ENCODE measurements at places on chromosomes 13 and 19.

- DNase-seq = peak; percentile 17
Observed at GRCh38 chr13:24261566-24261965, 47.8 kb upstream of the C1QTNF9 start.

- DNase-seq = no peak
Observed at GRCh38 chr19:4075373-4075772, 8.7 kb upstream of the ZBTB7A start.

DNA sequence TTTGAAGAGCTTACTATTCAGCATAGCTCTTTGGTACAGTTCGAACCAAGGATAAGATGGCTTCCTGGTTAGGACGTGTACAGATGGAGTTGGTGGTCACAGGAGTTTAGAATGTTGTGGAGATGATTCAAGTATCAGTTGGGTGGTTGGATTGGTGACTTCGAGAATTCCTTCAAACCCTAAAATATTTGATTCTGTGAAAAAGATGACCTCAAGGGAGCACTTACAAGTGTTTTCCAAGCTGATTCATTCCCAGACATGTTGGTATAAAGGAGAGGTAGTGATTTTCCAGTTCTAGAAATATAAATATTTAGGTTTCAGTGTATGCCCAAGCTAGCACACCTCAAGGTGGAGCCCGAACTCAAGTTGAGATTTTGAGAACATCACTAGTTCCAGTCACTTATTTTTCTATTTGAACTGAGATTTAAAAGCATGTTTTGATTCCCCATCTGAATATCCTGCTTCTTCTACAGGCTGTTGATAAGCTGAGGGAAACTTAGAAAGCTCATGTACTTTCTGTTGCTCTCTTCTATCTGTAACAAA is 306.1 kb downstream of the DCT start:
- no peak for DNase-seq

GRCh38 chr19:42281146-42281826 is 12.2 kb downstream of the CIC start:
- DNase-seq = peak; percentile 53

GRCh38 chr19:1113030-1113985 is 9.5 kb downstream of the GPX4 start:
- DNase-seq = peak; percentile 88

DNA sequence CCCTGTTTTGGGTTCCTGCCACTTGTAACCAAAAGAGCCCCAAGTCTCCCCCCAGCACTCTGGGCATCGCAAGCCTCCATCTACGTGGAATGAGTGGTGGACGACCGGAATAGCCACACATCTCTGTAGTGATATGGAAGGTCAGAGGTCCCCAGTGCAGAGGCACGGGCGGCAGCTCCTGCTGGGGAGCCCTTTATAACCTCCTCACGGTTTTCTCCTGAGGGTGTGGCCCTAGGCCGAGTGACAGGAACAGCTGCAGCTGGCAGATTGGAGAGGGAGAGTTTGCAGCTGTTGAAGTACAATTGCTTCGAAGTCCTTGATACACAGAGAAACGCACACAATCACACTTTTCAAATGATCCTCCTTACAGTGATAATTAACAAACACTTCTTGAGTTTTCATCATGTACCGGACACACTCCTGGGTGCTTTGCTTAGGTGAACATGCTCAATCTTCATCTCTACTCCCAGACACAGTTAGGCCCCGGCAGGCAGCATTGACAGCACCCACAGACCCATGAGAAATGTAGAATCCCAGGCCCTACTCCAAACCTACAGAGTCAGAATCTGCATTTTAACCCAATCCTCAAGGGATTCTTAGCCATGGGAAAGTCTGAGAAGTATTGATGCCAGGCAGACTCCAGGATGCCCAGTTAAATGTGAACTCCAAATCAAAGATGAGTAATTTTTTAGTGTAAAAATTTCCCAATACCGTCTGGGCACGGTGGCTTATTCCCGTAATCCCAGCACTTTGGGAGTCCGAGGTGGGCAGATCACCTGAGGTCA is 4.9 kb upstream of the ZNF787 start:
- no peak for DNase-seq

DNA sequence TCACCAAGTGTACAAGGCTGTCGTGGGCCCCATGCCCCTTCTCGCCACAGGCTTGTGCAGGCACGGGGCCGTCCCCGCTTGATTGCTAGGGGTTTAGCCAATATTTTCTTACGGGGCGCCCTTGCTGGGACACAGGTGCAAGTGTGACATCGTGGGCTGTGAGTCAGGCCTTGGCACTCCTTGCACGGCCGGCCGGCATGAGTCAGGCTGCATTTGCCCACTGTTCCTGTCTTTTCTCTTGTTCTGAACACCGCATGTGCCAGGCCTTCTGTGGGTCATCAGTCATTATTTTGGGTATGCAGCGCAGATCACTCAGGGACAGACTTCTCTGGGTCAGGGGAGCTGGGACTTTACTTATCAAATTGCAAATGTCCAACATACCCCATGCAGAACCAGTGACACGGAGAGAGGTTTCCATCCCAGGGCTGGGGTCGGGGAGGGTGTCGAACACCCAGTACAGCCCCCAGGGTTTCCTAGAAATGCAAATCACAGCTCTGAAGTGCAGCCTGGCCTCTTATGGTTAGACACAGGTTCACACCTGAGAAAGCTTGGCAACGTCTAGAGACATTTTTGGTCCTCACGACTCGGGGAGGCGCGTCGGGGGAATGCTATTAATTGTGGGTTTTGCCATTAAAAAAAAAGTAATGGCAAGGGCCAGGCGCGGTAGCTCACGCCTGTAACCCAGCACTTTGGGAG is 22.5 kb upstream of the KLF2 start:
- no peak for DNase-seq

DNA sequence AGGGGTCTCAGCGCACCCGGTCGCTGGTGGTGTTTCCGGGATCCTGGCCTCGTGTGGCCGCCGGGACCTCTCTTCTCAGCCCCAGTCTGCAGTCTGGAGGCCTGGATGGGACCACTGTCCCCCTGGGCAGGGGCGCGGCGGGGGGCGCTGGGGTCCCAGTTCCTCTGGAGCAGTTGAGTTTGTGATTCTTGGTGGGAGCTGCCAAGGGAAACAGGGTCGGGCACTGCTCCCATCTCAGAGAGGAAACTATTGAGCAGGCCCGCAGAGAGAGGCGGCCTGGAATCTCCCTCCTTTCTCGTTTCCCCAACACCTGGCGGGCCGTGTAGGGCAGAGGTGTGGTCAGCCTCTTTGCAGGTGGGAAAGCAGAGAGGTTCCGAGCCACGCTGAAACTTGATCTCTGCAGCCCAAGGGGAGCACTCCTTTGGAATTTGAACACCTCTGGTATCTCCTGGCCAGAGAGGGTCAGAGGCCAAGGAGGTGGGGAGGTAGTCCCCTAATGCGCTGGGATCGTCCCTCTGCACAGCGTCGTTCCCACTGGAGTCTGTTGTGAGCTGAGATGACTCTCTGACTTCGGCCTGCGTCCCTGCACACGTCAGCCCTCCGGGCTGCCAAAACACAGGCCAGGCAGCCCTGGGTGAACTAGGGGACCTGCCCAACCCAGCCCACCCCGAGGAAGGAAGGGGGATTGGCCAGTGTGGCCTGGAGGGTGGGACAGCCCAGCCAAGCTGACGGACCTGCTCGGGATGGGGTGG is 741 bp downstream of the PLEKHF1 start:
- peak; percentile 54 for DNase-seq

- peak; percentile 89 for DNase-seq
Observed at GRCh38 chr19:19032420-19033175, 719 bp downstream of the SUGP2 start.

GRCh38 chr19:18420930-18421329 is 1.7 kb downstream of the SSBP4 start:
- DNase-seq = peak; percentile 41

DNA sequence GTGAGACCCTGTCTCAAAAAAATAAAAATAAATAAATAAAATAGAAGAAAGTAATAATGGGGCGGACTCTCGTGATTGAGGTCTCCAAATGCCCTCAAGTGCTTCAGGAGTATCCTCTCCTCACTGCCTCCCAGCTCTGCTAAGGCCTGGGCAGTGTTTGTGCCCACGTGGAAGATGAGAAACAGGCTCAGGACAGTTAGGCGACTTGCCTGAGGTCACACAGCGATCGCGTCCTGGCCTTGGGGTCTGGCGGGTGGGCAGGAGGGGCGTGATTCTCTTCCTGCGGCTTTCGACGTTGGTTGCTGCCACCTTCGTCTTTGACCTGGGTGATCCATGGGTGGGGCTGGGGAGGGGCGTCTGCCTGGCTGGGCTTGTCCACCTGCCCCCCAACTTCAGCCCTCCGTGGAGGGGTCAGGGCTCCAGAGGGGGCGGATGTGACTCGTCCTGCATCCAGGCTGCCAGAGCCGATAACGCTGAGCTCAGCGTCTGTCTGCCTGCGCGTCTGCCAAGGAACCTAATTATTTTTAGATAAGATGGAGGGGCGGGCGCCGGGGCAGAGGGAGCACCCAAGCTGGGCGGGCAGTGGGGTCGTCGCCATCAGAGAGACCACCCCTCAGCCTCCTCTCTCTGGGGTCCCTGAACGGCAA is 56.9 kb downstream of the NFIC start:
- no peak for DNase-seq

DNA sequence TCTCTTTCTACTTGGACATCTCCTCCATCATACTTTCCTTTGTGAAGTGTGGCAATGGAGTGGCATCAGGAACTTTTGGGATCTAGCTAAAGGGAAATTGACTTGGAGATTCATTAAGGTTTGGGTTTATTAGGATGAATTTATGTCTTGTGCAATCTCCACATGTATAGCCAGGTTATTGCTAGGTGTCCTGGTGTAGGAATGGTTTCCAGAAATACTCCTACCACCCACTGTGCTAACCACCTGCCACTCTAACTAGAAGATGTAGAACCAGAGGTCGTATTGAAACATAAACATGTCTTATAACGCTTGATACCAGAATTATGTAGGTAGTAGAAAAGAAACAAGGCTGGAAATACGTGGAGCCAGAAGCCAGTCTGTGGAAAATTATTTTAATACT is 38.1 kb upstream of the MED4 start:
- no peak for DNase-seq

DNA sequence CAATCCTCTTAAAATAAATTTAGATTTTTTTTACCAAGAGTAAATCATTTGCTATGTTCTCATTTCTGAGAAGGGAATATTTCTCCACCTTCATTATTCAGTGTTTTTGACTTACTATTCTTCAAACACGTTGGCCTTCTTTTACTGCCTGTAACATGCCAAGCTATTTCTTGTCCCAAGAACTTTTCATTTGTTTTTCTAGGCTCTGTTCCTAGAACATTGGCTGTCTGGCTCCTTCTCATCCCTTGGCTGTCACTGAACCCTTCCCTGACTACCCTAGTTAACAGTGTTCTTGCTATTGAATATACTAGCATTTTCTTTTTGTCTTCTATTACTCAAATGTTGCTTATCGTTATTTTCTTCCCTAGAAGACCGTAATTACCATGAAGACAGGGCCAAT is 248.1 kb downstream of the ITGBL1 start:
- no peak for DNase-seq

- DNase-seq = no peak
Observed at GRCh38 chr13:99223587-99223986, 22.9 kb downstream of the UBAC2 start.

DNA sequence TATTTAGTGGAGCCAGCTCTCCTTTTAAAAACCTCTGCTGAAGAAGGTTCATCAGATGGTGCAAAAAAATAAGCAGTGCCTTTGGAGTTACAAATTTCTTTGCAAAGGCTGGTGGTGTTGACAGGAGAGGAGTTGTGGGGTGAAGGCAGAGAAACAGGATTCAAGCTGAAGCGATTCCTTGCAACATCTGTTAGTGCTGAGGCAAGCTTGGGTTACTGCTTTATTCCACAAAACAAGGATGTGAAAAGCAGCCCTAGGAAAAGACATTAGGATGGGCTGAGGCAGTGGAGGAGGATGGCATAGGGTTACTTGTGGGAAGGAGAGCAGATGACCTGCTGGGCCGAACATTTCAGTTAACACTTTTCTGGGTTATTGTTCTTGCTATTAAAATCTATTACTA is 390.7 kb downstream of the DLEU7 start:
- no peak for DNase-seq

GRCh38 chr19:22783651-22784410 is at the start of gene ZNF99:
Gene ZNF99 (minus strand): TSS chr19:22784151. CDS start chr19:22784016, 135 bp downstream.
- DNase-seq = no peak

DNA sequence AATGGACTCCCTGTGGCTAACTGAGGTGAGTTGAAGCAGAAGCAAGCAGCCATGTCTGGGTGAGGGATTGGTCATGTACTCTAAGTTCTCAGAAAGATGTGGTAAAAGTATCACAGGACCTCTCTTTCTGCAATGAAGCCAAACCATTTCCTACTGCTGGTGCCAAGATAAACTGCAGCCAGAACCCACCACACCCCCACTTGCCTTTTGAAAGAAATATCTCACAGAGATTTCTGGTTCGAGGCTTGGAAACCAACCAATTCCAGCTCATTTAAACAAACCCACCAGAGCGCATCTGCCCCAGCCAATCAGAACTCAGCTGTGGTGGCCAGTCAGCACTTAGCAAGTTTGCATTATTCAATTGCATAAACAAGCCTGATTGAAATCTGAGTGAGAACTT is 204.5 kb upstream of the ATXN8OS start:
- DNase-seq = no peak

DNA sequence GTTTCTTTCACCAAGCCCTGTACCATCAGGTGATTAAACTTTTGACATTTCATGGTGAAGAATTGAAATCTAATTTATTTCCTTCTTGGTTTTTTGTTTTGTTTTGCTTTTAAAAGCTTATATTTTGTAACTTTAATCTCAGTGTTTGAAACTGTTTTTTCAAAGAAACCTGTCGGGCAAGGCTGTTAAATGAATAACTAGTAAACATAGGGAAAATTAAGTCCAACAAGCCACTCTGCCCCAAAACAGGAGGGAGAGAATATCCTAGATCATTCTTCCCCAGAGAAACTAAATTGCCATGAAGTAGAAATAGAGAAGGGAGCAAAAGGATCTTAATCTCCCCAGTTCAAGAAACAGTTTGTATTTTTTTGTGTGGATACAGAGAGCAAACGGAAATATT is 98.2 kb downstream of the FREM2 start:
- DNase-seq = no peak

- no peak for DNase-seq
Observed at GRCh38 chr13:83220241-83220640, 662.0 kb downstream of the SLITRK1 start.

GRCh38 chr13:98853771-98854221 is 101.3 kb upstream of the SLC15A1 start:
- no peak for DNase-seq

DNA sequence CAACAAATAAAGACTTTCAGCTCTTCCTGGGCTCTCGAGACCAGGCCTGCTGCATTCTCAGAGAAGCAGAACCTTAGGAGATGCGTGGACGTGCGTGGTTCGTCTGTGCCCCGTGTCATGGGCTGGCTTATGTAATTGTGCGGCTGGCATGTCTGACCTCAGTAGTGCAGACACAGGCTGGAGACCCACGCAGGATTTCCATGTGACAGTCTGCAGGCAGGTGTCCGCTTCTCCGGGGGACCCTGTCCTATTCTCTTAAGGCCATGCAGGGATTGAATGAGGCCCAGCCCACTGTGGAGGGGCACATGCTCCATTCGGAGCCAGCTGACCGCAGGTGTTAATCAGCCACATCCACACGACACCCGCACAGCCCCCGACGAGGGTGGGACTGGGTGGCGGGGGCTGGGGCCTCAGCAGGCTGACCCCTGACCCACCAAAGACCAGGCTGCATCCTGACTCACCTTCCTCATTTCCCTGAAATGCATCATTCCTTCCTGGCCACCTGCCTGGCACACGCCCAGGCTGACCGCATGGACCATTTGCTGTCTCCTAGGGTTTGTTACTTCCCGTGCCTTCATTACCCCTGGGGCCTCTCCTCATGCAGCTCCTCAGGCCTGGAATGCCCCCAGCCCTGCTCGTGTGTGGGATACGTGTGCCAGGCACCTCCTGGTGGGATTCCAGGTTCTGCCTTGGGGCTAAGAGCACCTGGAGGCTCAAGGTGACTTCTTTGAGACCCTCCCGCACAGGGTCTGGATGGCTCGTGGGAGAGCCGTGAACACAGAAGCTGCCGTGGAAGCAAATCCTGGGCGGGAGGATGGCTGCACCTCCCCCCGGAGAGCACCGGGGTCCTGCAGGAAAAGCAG is 10.7 kb upstream of the MCF2L start:
- no peak for DNase-seq
